ENCODE measurements at places on chromosomes 1 and 21.
A peak's percentile ranks its signal among the peaks of the same experiment; 100 is the strongest.

DNA sequence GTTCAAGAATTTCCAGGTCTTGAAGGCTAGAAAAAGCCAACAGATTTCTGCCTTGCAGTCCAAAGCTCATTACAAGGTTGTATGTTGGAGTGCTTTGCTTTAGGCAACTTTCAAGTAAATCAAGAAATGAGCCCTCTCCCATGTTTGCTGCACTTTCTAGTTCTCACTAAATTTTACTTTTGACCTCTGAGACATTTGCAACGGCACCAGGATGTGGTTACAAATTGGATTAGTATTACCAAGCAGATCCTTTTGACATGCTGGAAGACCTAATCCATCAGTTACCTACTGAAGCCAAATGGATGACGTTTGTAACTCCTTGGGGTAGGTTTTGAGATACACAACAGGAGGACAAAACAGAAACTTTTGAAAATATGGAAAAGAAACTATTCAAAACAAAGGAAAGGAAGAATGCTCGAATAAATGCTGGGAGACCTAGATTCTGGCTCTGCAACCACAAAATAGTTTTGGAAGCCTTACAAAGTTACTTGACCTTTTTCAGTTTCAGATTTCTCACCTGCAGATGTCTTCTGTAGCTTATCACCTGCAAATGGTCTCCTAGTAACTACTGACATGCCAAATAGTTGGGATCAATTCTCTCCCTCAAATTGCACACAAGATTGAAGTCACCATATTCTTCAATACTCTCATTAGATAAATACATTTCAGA, 251.7 kb upstream of the ADGRL2 start:
- no peaks in the 10 kb centered on the region for H3K36me3 ChIP-seq
- no peaks in the 10 kb centered on the region for H3K27me3 ChIP-seq
- H3K4me3 ChIP-seq = no peak overlapping the region
- no peaks in the 10 kb centered on the region for H3K4me1 ChIP-seq
- DNase-seq = no peak

DNA sequence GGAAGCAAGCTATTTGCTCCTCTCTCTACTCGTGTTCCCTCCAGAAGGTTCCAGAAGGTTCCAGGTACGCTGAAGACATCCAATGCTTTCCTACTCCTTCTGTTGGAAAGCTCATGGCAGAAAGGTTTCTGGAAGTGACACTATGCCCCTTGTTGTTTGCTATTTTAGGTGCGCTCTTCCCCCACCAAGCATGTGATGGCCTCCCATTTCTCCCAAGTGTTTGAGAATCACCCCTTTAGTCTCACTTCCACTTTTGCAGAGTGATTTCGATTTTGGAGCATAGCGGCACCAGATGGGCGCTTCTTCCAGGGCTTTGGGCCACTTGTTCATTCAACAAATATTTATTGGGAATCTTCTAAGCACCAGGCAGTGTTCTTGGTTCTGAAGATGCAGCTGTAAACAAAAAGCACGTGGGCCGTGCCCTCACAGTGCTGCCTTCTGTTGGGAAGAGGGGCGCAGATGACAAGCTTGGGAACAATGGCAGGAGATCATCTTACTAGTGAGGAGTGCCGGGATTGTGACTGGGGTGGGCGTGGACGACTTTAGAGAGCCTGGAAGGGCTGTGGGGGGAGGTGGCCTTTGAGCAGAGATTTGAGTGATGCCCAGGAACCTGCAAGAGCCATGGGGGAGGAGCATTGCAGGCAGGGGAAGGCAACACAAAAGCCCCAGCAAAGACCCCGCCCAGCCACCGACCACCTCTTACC, 43.0 kb upstream of the TARDBP start:
- H3K36me3 ChIP-seq = no peaks in the 10 kb centered on the region
- H3K4me1 ChIP-seq = no peaks in the 10 kb centered on the region
- H3K4me3 ChIP-seq = no peak overlapping the region
- H3K27me3 ChIP-seq = no peaks in the 10 kb centered on the region
- DNase-seq = no peak

DNA sequence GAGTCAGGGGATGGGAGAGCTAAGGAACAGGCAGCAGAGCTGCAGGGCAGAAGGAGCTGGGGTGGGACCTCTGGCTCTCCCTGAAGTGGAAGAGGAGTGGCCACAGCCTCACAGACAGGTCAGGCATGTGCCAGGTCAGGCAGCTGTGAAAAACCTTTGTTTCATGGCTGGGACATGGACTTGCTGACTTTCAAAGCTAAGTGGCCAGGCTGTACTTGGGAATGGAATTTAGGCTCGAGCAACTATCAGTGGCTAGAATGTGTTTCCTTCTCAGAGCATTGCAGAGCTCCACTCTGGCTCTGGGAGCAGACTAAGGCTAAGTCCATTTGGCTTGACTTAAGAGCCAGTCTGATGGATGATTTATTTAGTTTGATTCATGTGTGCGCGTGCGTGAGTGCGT, 385.1 kb downstream of the LMX1A start:
- no peak overlapping the region for H3K4me3 ChIP-seq
- no peaks in the 10 kb centered on the region for H3K27me3 ChIP-seq
- H3K4me1 ChIP-seq = no peaks in the 10 kb centered on the region
- no peaks in the 10 kb centered on the region for H3K36me3 ChIP-seq
- DNase-seq = no peak

DNA sequence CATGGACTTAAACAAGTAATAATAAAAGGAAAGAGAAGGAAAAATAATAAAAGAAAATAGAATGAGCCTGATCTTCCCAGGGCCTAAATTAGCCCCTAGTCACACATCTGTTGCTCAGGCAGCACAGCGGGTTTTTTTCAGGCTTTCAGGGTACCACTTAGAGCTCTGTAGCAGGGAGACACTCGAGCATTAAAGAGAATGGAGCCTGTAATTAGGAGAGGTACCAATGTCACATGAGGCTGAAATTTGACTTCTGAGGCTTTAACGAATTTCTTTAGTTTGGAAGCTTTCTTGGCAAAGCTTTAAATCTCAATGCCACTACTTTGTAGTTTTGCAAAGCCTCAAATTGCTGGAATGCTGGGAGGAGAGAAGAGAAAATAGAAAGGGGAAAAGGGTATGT, 116.3 kb downstream of the AK5 start:
- no peak for DNase-seq
- no peaks in the 10 kb centered on the region for H3K36me3 ChIP-seq
- no peaks in the 10 kb centered on the region for H3K4me1 ChIP-seq
- H3K27ac ChIP-seq = no peak overlapping the region
- H3K27me3 ChIP-seq = no peaks in the 10 kb centered on the region

DNA sequence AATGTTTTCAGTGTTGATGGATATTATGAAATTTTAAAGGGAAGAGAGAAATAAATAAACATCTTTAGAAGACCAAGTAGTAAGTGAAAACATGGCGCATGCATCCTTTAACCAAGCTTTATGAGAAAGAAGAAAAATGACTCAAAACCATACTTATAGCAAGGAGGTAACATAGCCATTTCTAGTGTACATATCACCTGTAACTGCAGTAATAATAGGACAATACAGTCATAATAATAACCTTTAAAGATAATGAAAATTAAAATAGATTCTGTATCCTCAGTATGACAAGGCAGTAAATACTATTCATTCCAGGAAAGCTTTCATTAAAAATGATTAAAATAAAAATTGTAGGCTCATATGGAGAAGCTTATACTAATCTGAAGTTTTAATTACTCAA, 141.2 kb downstream of the COL24A1 start:
- H3K4me1 ChIP-seq = no peaks in the 10 kb centered on the region
- DNase-seq = no peak
- H3K27me3 ChIP-seq = no peaks in the 10 kb centered on the region
- no peaks in the 10 kb centered on the region for H3K36me3 ChIP-seq

- no peaks in the 10 kb centered on the region for H3K27me3 ChIP-seq
- no peak overlapping the region for H3K4me3 ChIP-seq
- H3K4me1 ChIP-seq = peaks cover 5% of the 10 kb centered on the region
- no peaks in the 10 kb centered on the region for H3K36me3 ChIP-seq
- no peak overlapping the region for H3K27ac ChIP-seq
Measured at GRCh38 chr1:3319874-3320245, 134.6 kb upstream of the ARHGEF16 start.

GRCh38 chr1:183227422-183228346, 41.6 kb downstream of the LAMC2 start:
- H3K27ac ChIP-seq = no peak overlapping the region
- peak; percentile 69 for DNase-seq
- H3K4me1 ChIP-seq = no peaks in the 10 kb centered on the region
- H3K4me3 ChIP-seq = no peak overlapping the region
- H3K27me3 ChIP-seq = no peaks in the 10 kb centered on the region

- H3K36me3 ChIP-seq = no peaks in the 10 kb centered on the region
- H3K27me3 ChIP-seq = no peaks in the 10 kb centered on the region
- H3K27ac ChIP-seq = no peak overlapping the region
- peaks cover 10% of the 10 kb centered on the region for H3K4me1 ChIP-seq
- no peak overlapping the region for H3K4me3 ChIP-seq
Measured at GRCh38 chr1:47645151-47645550, 207.3 kb downstream of the FOXD2 start.

DNA sequence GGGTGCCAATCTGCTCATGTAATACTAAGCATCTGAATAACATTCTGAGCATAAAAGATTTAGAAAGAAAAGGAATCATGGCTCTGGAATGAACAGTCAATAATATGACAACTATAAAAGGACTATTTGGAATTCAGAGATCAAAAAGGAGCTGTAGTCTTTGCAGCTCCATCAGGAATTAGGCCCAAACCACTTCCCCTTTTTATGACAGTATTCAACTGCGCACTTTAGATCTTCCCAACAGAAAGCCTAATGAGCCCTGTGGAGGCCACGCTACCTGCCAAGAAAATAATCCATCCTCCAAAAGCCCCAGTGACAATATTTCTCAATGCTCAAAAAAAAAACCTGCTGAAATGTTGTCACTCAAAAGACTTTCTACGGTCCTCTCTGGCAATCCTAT, 163.2 kb downstream of the SNX7 start:
- H3K27ac ChIP-seq = no peak overlapping the region
- H3K4me1 ChIP-seq = no peaks in the 10 kb centered on the region
- H3K4me3 ChIP-seq = no peak overlapping the region
- DNase-seq = no peak

DNA sequence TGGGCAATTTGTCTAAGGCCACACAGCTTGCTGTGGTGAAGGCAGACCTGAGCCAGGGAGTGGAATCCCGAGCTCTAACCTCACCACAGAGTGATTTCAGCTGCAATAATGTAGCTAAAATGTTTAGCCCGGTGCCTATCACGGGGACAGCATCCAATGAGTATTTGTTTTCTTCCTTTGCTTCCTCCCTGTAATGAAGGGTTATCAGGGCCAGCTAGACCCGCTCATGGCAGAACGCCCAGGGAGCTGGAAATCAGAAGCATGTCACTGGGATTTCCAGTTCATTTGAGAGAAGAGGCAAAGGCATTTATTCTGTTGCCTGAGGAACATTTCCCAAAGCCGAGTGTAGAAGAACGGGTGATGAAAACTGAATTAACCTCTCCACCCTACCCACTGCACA, 183.1 kb downstream of the ZSCAN20 start:
- H3K36me3 ChIP-seq = no peaks in the 10 kb centered on the region
- H3K4me1 ChIP-seq = peaks cover 28% of the 10 kb centered on the region
- H3K27me3 ChIP-seq = no peaks in the 10 kb centered on the region
- H3K27ac ChIP-seq = peak overlapping the region; percentile 75

- H3K4me1 ChIP-seq = no peaks in the 10 kb centered on the region
- H3K36me3 ChIP-seq = no peaks in the 10 kb centered on the region
- H3K27me3 ChIP-seq = no peaks in the 10 kb centered on the region
Measured at GRCh38 chr1:23895082-23895481, 18.1 kb downstream of the CNR2 start.

GRCh38 chr1:199861020-199861795, 166.3 kb upstream of the NR5A2 start:
- H3K4me3 ChIP-seq = no peak overlapping the region
- no peaks in the 10 kb centered on the region for H3K36me3 ChIP-seq
- no peak for DNase-seq
- no peak overlapping the region for H3K27ac ChIP-seq

DNA sequence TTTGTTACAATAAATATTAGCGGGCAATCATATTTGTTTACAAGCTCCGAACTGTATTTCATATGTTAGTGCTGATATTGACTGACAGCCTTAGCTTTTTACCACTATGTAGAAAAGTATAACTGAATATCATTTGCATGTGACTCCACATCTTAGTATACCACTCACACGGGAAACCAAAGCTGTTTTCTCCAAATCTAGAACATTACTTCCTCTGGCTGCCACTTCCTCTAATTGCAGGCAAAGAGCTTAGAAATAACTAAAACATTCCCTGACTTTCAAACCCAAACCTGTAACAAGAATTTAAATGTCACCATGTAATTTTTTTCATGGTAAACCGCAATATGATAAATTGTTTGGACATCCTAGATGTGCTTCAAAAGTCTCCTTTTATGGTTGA, 174.7 kb downstream of the LBR start:
- H3K4me3 ChIP-seq = no peak overlapping the region
- no peaks in the 10 kb centered on the region for H3K4me1 ChIP-seq
- H3K27ac ChIP-seq = no peak overlapping the region
- H3K36me3 ChIP-seq = no peaks in the 10 kb centered on the region
- no peak for DNase-seq

DNA sequence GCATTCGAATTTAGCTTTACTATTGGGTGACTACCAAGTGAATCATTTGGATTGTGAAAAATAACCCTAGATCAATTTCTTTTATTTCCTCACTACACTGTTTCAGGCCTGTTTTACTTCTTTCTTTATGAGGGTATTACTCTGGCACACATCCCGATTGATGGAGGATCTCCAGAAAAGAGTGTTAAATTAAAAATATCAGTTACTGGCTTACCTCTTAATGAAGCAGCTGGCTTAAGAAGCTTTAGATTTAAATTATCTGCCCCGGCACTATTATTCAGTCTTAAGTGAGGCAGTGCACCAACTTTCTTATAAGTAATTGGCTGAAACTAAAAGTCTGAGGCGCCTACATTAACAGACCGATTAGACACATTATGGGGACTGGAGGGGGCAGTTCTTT, 1097.4 kb downstream of the TTLL7 start:
- H3K36me3 ChIP-seq = no peaks in the 10 kb centered on the region
- H3K27ac ChIP-seq = no peak overlapping the region
- DNase-seq = no peak
- no peak overlapping the region for H3K4me3 ChIP-seq
- H3K4me1 ChIP-seq = no peaks in the 10 kb centered on the region

DNA sequence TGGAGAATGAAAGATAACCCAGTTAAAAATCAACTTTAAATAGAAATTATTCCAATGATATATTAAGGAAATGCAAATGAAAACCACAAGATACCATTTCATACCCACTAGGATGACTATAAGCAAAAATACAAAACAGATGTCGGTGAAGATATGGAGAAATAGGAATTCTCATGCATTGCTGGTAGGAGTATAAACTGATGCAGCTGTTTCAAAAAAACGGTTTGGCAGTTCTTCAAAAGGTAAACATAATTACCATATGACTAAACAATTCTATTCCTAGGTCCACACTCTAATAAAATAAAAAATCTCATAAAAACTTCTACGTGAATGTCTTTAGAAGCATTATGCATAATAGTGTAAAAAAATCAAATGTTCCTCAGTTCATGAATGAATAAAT, 763.3 kb upstream of the BRINP3 start:
- no peak overlapping the region for H3K27ac ChIP-seq
- DNase-seq = no peak
- no peaks in the 10 kb centered on the region for H3K27me3 ChIP-seq
- H3K4me3 ChIP-seq = no peak overlapping the region
- no peaks in the 10 kb centered on the region for H3K36me3 ChIP-seq

GRCh38 chr1:226511296-226511695, 37.3 kb upstream of the STUM start:
- no peaks in the 10 kb centered on the region for H3K4me1 ChIP-seq
- no peak for DNase-seq
- H3K4me3 ChIP-seq = no peak overlapping the region
- H3K27me3 ChIP-seq = no peaks in the 10 kb centered on the region
- no peak overlapping the region for H3K27ac ChIP-seq
